Breast epithelium (tissue), 4 donors: ENCODE measurements at places on chromosomes 7 and 10. TPM values are rescaled to one million over a fixed set of nuclear protein-coding genes. Genes with fewer than 3 reads are reported as not detected.

DNA sequence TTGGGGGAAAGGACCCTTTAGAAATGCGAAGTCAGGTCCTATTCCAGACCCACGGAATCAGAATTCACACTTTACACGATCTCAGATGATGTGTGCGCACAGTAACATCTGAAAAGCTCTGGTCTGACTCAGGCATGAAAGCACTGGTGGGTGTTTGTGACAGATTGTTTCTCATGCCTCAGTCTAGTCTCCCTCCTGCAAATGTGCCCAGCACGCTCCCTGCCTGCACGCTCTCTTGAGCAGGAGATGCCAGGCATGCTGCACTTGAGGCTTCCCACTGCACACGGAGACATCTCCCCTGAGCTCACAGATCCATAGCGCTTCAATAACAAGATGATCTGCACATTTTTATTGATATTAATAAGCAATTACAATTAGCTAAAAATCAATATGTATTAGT is 23.6 kb upstream of the ZNF37A start:
- no peak overlapping the region for H3K27ac ChIP-seq
- H3K36me3 ChIP-seq: no peaks in the 10 kb centered on the region
- H3K4me3 ChIP-seq: no peak overlapping the region
- no peaks in the 10 kb centered on the region for H3K27me3 ChIP-seq
- no peak for DNase-seq

- no peaks in the 10 kb centered on the region for H3K4me1 ChIP-seq
- H3K27ac ChIP-seq: no peak overlapping the region
- H3K36me3 ChIP-seq: no peaks in the 10 kb centered on the region
- H3K4me3 ChIP-seq: no peak overlapping the region
Measured at GRCh38 chr10:124184208-124184830, 90.9 kb upstream of the CHST15 start.

- no peaks in the 10 kb centered on the region for H3K36me3 ChIP-seq
- DNase-seq: no peak
- no peaks in the 10 kb centered on the region for H3K4me1 ChIP-seq
- H3K4me3 ChIP-seq: no peak overlapping the region
- no peak overlapping the region for H3K27ac ChIP-seq
Measured at GRCh38 chr10:75345738-75346137, 55.8 kb downstream of the ZNF503 start.

- H3K36me3 ChIP-seq: no peaks in the 10 kb centered on the region
- H3K27ac ChIP-seq: no peak overlapping the region
- DNase-seq: no peak
Measured at GRCh38 chr10:62264702-62265436, 3.8 kb downstream of the RTKN2 start.

DNA sequence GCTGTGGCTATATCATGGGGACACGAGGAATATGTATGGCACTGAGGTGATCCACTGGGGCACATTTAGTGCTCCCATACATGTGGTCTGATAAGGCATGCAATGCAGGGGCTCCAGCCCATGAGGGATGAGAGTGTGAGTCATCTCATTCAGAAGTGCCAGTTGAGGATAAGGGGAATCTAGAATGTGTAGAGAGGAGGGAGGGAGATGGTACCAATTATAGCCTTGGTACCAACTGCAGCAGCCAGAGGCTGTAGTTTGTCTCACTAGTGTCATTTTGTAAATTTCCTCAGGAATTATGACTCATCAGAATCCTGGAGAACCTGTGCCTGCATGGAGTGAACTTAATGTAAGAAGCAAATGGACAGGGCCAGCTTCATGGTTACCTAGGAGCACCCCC is 46.2 kb downstream of the LAMB4 start:
- H3K4me1 ChIP-seq: no peaks in the 10 kb centered on the region
- no peaks in the 10 kb centered on the region for H3K36me3 ChIP-seq

The NUTM2E gene
- total RNA-seq: 0.73 TPM

GRCh38 chr10:53045315-53045714 is 272.7 kb upstream of the MBL2 start:
- H3K4me1 ChIP-seq: no peaks in the 10 kb centered on the region
- H3K27me3 ChIP-seq: no peaks in the 10 kb centered on the region
- DNase-seq: no peak
- no peak overlapping the region for H3K27ac ChIP-seq

DNA sequence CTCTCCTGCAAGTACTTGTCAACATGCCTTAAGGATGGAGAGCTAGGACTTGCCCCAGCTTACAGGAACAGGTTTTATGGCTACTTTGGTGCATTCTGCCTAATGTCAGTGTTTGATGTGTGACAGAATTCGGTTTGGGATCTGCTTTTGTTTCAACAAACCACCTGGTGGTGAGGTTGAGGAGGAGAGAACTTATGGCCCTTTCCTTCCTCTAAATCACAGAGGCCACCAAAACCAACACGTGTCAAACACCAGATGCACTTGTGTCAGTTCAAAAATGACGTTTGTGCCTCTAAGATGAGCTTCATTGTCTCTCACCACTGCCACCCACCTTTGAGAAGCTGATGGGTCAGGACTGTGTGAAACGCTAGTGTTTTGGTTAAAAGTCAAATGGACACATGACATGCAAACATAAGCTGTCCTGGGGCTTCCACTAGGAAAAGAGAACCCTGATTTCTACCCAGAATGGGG is 83.9 kb downstream of the OSBPL3 start:
- no peaks in the 10 kb centered on the region for H3K36me3 ChIP-seq
- DNase-seq: no peak
- no peak overlapping the region for H3K27ac ChIP-seq

The SLC16A9 gene
- 0.32 TPM for total RNA-seq

The GPER1 gene
- total RNA-seq: 2.6 TPM

DNA sequence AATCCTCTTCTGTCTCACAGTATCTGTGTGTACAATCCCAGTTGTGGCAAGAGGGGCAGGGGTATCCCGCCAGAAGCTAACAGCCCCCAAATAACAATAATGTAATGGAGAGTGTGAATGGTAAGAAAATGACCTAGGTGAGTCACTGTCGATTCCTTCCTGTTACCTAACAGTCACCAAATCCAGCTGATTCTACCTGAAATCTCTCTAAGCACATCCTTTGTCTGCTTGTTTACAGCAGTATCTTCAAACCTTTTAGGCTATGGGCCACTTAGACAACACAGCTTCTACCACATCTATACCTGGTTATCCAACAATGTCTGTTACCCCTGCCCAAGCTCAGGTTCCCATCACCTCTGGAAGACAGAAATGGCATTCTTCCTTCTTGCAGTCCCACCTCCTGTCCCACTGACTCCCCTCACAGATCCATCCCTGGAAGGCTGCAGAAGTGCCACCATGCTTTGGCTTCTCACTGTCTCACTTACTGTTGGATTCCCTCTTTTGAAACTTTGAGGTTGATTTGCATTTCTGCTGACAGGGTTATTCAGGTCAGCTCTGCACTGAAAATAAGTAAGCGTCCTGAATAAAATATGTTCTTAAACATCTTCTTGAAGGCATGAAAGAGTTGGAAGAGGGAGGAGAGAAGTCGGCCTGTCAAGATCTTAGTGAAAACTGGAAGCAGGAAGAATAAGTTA is 13.1 kb downstream of the PIP4K2A start:
- no peak overlapping the region for H3K4me3 ChIP-seq
- no peaks in the 10 kb centered on the region for H3K36me3 ChIP-seq
- no peak for DNase-seq
- no peaks in the 10 kb centered on the region for H3K4me1 ChIP-seq
- no peaks in the 10 kb centered on the region for H3K27me3 ChIP-seq
- no peak overlapping the region for H3K27ac ChIP-seq

The PCLO gene
- total RNA-seq: 20.9 TPM

The PARP12 gene
- 44.9 TPM for total RNA-seq

GRCh38 chr10:3426190-3426845 is 253.7 kb upstream of the PITRM1 start:
- peak overlapping the region; percentile 44 for H3K27ac ChIP-seq
- no peaks in the 10 kb centered on the region for H3K36me3 ChIP-seq
- no peaks in the 10 kb centered on the region for H3K27me3 ChIP-seq

The TCF7L2 gene
- total RNA-seq: 44.2 TPM

- no peak overlapping the region for H3K4me3 ChIP-seq
- H3K27ac ChIP-seq: no peak overlapping the region
- H3K27me3 ChIP-seq: no peaks in the 10 kb centered on the region
- no peak for DNase-seq
Measured at GRCh38 chr7:94228678-94229077, 166.0 kb upstream of the COL1A2 start.

DNA sequence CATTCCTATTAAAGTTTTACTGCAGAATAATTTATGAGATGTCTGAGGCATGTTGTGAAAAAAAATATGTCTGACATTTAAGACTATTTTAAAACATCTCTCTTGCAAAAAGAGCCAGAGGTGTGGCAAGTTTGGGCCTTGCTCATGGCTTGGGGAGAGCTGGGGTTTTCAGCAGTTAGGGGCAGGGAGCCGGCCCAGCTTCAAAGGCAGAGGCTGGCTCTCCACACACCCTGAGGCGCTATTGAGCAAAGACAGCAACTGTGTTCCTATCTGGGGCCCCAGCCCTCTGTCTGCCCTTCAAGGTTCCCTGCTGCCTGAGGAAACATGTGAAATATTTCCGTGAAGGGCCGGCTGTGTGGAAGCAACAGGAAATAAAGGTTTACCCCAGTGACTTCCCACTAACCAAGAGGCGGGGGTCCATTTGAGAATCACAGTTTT is 94.0 kb downstream of the SORBS1 start:
- H3K36me3 ChIP-seq: no peaks in the 10 kb centered on the region
- no peaks in the 10 kb centered on the region for H3K4me1 ChIP-seq
- no peaks in the 10 kb centered on the region for H3K27me3 ChIP-seq
- DNase-seq: peak; percentile 81
- H3K4me3 ChIP-seq: no peak overlapping the region
- H3K27ac ChIP-seq: peak overlapping the region; percentile 71

GRCh38 chr7:96547371-96547811 is 162.3 kb downstream of the SEM1 start:
- H3K27me3 ChIP-seq: peaks cover 5% of the 10 kb centered on the region
- no peak for DNase-seq
- H3K4me3 ChIP-seq: no peak overlapping the region
- no peaks in the 10 kb centered on the region for H3K36me3 ChIP-seq
- no peaks in the 10 kb centered on the region for H3K4me1 ChIP-seq

DNA sequence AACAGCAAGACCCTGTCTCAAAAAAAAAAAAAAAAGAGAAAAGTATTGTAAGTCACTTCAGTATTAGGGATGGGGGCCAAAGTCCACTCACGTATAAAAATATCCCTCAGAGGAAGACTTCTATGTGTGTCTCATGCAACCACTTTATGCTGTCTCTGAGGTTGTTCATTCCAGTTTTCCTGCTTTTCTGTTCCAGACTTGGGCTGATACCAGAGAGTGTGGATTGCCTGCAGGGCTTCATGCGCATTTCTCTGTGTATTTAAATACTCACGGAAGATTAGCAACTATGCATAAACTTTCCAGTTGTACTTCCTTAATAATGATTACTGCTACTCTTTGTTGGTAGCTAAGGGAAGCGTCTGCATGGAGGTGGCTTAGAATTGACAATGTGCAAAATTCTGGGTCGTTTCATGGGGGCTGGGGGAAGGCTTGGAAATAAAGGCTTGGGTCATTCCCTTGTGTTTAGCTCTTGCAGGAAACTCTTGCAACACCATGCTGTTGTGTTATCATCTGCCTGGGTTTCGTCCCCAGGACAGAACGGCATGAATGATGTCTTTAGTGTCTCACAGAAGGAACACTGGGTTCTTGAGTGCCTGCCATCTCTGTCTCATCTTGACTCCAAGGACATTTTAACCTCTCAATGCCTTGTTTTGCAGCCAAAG is 54.1 kb downstream of the KIAA1217 start:
- no peak overlapping the region for H3K4me3 ChIP-seq
- H3K36me3 ChIP-seq: no peaks in the 10 kb centered on the region
- H3K27ac ChIP-seq: peak overlapping the region; percentile 85
- DNase-seq: no peak
- H3K27me3 ChIP-seq: no peaks in the 10 kb centered on the region

DNA sequence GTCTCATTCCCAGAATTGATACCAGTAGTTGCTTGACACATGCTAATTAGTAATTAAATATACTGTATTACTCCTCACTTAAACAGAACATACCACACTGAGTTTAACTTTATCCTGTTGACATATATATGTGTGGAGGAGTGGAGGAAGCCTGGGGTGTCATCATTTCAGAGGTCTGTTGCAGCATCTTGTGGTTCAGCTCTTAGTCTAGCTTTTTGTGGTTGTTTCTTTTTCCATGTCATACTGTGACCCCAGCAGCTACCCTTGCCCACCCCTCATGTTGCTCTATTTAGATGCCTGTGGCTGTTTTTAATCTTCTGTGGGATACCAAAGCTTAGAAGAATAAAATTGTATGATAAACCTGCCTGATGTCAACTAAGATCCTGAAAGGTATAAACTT is 875.4 kb downstream of the LRMDA start:
- H3K36me3 ChIP-seq: no peaks in the 10 kb centered on the region
- no peak for DNase-seq
- no peak overlapping the region for H3K27ac ChIP-seq
- H3K4me3 ChIP-seq: no peak overlapping the region
- H3K27me3 ChIP-seq: no peaks in the 10 kb centered on the region

The ADAM22 gene
- total RNA-seq: 3.4 TPM

The CAMK2B gene
- 9.2 TPM for total RNA-seq

DNA sequence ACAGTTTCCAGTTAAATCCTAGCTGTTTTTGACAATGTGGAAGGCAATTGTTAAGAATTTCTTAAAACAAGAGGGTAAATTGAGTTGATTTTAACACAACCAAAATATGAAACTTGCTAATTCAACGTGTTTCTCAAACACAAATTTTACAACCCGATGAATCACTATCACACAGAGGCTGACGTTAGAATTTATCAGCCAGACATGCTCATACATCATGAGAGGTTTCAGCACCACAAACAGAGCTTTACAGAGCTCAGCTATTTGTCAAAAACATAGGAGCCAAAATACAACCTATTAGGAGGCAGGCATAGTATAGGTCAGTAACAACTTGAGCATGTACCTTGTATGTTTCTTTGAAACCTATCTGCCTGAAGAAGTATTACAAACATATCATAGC is 36.1 kb downstream of the LRRN3 start:
- no peaks in the 10 kb centered on the region for H3K36me3 ChIP-seq
- H3K4me3 ChIP-seq: no peak overlapping the region
- H3K27ac ChIP-seq: no peak overlapping the region
- H3K27me3 ChIP-seq: no peaks in the 10 kb centered on the region
- DNase-seq: no peak
- H3K4me1 ChIP-seq: no peaks in the 10 kb centered on the region

The IFIT1B gene
- not detected for total RNA-seq
